A673 (cell line): ENCODE measurements at places on chromosomes 5 and 9. TPM values are rescaled to one million over a fixed set of nuclear protein-coding genes. Genes with fewer than 3 reads are reported as not detected.
A peak's percentile ranks its signal among the peaks of the same experiment; 100 is the strongest.

- no peak for DNase-seq
Measured at GRCh38 chr9:136522314-136523237, 23.3 kb downstream of the NOTCH1 start.

DNA sequence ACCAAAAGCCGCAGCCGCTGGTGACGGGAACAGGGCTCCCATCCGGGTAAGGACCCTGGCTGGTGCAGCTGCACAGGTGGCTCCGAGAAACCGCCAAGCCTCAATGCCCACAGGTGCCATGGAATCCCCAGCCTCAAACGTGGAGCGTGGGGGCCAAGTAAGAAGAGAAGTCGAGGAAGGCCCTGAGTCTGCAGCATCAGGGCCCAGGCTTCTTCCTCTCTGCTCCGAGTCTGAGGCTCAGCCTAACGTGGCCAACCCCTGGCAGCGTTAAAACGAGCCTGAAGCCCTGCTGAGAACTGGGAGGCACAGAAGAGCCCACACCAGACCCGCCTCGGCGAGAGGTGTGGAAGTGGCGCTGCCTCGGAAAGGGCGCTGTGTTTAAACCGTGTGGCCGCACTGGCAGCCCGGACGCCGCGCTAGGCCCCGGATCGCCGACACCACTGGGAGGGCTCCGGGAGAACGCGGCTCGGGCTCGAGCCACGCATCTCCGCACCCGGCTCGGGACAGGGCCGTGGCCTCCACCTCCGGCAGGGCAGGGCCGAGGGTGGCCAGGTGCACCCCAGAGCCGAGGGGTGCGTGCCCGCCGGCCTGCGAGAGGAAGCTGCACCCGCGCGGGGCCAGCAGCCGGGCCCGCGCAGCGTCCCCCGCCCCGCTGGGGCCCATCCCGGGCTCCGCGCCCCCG lies 730 bp downstream of the ZMYND19 start:
- DNase-seq = peak; percentile 32

DNA sequence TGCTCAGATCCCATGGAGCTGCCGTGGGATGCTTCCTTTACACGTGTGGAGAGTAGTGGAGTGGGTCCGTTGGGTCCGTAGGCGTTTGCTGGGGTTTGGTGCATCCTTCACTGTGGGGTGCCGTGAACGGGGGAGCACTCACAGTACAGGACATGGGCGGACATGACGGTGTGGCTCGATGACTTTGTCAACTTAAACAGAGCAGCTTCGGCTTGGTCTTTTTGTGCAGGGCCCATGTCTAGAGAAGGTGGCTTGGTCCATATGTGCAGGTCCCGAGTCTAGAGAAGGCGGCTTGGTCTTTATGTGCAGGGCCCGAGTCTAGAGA lies 26.4 kb upstream of the EXOC3 start:
- no peak for DNase-seq

- DNase-seq = no peak
Measured at GRCh38 chr9:111943746-111944145, 47.1 kb downstream of the UGCG start.

DNA sequence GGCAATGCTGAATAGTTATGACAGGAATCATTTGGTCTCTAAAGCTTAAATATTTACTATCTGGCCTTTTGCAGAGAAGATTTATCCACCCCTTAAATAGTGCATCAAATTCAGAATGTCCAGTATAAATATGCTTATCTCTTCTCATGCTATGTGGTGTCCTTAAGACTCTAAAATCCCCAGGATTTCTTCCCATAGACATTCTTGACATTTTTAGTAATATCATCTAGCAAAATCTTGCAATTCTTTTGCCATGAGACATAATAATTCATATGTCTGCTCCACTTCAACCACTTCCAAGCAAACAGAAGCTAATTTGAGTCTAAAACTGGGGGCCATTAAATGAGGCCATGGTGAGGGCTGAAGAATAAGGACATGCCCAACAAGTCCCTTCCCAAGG lies 1923.4 kb upstream of the CDH9 start:
- DNase-seq = no peak

- no peak for DNase-seq
Measured at GRCh38 chr9:131589993-131590392, 44.7 kb downstream of the PRRT1B start.

GRCh38 chr5:132270706-132271105 lies 13.2 kb downstream of the PDLIM4 start:
- DNase-seq = no peak

- DNase-seq = no peak
Measured at GRCh38 chr5:139391570-139392323, 2.0 kb upstream of the MZB1 start.

SLC36A3 gene
- total RNA-seq = not detected in 2 replicates

ADAMTS16 gene
- 0.28 and 0.35 TPM in 2 replicates for total RNA-seq

GRCh38 chr9:34463098-34463900 lies 4.7 kb downstream of the DNAI1 start:
- no peak for DNase-seq

DNA sequence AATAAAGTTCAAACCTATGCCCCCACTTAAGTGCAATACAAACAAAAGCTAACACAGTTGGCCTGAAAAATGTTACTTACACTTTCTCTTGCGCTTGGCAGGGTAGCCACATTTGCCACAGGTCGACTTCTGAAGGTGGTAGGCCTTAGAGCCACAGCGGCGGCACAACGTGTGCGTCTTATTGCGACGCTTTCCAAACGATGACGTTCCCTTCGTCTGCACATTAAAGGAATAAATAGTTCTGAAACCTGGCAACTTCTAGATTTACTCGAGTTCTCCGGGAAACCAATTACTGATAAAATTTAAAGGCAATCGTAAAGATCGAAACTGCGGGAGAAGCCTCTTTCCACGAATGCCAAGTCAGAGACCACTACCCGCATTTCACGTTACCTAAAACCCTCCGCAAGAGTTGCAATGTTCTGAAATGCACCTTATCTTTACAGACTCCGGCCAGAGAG lies 602 bp downstream of the RPL37 start:
- DNase-seq = no peak

ATP10B gene
- not detected in 2 replicates for total RNA-seq

PLEKHG4B gene
- total RNA-seq = 0.28 and 0.33 TPM in 2 replicates

DNA sequence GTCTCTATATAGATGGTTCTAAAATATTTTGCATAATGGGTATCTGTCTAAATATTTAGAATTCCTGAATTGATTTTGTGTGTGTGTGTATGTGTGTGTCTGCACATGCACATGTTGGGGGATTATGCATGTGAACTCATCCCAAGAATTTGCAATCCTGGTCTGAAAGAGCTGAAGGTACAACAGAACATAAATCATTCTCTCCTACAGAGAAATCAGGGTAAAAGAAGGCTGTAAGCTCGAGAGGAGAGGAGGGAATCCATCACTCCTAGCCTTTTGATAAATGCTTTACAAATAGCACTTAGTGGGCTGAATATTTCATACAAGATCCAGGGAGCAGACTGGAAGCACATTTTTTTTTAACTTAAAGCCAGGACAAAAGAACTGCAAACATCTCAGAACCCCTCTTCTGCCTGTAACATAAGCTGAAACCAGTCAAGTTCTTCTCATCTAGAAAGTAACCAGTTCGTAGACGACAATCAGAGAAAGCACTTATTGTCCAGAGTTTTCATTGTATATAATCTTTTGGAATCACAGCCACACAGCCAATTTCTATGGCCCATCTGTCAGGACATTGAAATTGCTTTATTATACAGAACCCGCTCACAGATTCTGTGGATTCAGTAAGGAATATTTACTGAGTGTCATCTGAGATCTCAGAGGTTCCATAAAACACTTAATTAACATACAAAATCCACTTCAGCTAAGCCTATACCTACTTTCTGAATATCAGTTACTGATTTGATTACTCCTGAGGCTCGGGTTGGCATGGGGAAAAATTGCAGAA lies 541.4 kb upstream of the ZNF462 start:
- DNase-seq = no peak

TMEM141 gene
- 32.7 and 39.5 TPM in 2 replicates for total RNA-seq

GABRA6 gene
- total RNA-seq = not detected in 2 replicates

DNA sequence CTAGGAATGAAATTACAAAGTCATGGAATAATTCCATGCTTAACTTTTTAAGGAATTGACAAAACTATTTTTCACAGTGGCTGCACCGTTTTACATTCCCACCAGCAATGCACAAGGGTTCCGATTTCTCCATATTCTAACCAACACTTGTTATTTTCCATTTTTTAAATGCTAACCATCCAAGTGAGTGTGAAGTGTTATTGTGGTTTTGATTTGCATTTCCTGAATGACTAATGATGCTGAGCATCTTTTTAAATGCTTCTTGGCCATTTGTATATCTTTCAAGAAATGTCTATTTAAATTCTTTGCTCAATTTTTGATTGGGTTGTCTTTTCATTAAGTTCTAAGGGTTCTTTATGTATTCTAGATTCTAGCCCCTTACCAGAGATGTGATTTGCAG lies 479.5 kb upstream of the SMARCA2 start:
- no peak for DNase-seq

GRCh38 chr9:21817176-21817575 lies 14.7 kb downstream of the MTAP start:
- no peak for DNase-seq

DNA sequence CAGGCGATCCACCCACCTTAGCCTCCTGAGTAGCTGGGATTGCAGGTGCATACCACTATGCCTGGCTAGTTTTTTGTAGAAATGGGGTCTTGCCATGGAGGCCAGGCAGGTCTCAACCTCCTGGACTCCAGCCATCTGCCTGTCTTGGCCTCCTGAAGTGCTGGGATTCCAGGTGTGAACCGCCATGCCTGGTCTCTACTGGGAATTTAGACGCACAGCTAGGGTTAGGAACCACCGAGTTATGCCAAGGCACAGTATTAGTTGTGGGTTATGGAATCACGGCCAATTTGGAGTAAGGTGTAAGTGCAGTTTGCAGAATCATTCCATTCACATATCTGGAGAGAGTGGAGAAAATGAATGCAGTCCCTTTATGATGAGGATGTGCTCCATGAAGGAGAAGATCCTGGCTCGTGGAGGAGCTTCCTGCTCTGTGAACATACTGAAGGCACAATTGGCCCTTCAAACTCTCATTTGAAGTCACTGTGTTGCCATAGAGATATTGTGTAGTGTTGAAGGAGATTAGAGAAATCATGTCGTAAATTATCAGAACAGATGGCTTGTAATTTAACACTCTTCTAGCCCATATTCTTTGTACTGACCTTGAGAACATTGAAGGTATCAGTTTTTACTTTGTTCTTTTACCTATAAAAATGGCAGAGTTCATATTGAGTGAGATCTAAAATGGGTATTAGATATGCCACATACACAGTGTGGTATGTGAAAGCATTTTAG lies 18.8 kb downstream of the TRIO start:
- DNase-seq = peak; percentile 66
